Breast epithelium (tissue), 4 donors: ENCODE measurements at places on chromosomes 5 and 9.

DNA sequence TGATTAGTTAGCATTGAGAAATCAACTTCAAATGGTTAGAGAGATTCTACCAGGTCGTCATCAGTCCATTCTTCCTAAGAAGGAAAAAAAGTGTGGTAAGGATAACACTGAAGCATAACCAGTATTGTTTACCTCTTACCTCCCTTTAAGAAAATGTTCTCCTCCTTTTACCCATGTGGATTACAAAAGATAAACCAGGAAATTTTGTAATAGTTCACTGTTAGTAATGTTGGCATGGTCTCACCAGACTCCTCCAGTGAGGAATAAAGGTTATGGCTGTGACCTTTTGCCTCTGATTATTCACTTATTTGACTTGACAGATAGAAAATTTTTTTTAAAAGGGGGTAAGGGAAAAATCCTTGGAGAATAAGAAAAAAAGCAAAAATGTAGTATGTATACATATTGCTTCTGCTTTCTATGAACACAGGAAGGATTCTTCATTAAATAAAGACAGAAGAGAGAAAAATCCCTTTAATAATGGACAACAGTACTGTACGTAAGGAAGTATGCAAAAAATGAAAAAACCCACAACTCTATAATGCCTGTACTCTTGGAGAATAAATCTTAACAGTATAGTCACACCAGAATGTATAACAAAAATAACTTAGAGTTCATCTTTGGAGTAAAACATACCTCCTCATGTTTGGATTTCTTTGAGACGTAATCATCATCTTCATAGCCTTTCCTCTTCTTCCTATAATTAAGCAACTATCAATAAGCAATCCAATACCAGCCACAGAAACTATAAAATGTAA is 18.1 kb downstream of the CCNH start:
- no peak for DNase-seq

GRCh38 chr5:112264151-112264550 is 154.9 kb downstream of the EPB41L4A start:
- no peak for DNase-seq

- no peak for DNase-seq
Observed at GRCh38 chr5:150317048-150318003, 14.6 kb upstream of the ARSI start.

GRCh38 chr9:108934323-108934893 is at the start of gene ABITRAM:
ABITRAM (plus strand) TSS chr9:108934400; CDS start chr9:108934487, 87 bp downstream.
- peak; percentile 55 for DNase-seq

- no peak for DNase-seq
Observed at GRCh38 chr5:122831984-122832383, 13.4 kb upstream of the SNX24 start.

DNA sequence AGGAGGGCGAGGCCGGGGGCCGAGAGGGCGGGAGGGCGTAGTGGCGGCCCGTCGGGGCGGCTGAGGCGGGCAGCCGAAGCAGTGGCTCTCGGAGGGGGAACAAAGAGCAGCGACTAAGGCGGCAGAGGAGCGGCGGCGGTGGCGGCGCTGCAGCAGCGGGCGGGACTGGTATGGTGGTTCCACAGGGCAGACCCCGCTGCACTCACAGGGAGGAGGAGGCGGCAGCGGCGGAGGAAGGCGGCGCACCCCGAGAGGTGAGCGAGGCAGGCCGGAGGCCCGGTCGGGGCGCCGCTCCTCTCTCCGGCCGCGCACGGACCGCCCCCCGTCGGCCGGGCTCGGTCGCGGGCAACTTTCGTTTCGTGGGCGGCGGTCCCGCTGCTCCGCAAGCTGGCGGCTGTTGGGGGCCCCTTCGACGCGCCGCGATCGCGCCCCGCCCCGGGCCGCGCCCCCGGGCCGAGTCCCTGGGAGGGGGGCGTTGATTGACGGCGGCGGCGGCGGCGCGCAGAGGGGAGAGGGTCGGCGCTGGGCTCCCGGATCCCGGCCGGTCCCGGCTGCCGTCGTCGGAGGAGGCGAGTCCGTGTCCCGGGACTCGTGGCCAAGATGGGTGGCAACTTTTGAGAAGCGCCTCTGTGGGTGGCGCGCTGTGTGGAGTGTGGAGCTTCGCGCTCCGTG is 467 bp downstream of the CNOT6 start:
- peak; percentile 54 for DNase-seq

GRCh38 chr5:67182301-67182790 is 14.3 kb downstream of the CD180 start:
- no peak for DNase-seq

DNA sequence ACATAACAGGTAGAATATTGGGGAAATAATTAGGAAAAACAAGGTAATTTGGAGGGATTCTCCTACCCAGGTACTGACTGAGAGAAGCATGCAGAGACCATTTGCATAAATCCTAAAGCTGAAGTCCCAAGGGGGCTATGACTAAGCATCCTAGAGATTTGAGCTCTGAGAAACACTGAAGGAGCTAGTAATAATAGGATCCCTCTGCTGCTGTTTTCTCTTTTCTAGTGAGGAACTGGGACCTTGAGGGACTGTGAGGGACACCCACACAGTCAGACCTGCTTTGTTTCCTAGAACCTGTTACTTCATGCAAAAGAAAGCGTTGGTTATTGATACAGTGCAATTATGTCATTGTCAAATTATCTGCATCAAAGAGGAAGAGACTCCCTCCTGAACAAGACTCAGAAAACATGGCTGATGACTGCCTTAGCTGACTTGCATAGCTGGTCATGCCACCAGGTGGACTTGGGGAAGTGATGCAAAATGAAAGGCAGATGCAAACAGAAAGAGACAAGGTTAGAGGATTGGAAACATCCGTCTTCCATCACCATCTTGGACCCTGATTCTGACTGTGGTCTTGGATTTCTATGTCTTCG is 335.4 kb downstream of the NTRK2 start:
- DNase-seq: no peak

- DNase-seq: no peak
Observed at GRCh38 chr9:125332527-125332926, 70.9 kb downstream of the GAPVD1 start.

DNA sequence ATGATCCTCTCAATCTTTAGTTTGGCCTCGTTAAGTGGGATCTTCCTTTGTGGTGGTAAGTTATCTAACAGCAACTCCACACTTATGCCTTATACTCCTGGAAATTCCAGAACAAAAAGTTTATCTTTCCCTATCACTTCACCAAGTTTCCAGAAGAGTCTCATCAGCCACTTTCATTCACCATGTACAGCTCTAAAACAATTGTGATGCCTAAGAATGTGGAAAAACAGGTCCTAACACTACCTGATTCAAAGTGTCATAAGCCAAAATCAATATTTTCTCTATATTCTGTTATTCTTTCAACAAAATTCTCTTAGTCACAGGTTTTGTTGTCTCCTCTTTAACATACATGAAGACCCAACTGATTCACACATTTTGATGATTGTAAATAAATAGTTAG is 342.4 kb upstream of the TYRP1 start:
- no peak for DNase-seq

GRCh38 chr9:35914301-35914807 is 5.1 kb downstream of the SPAAR start:
- peak; percentile 88 for DNase-seq

- DNase-seq: no peak
Observed at GRCh38 chr9:2096376-2096970, 81.3 kb downstream of the SMARCA2 start.

GRCh38 chr9:84671586-84672521 is 2.3 kb downstream of the NTRK2 start:
- no peak for DNase-seq

- DNase-seq: no peak
Observed at GRCh38 chr5:160169326-160169725, 50.1 kb upstream of the PWWP2A start.

GRCh38 chr9:14307989-14308852 is 5.7 kb downstream of the NFIB start:
- no peak for DNase-seq

GRCh38 chr9:1916095-1916494 is 99.1 kb upstream of the SMARCA2 start:
- no peak for DNase-seq

GRCh38 chr9:107530679-107531078 is 41.1 kb upstream of the KLF4 start:
- no peak for DNase-seq

GRCh38 chr5:96229188-96229587 is 203.9 kb downstream of the PCSK1 start:
- DNase-seq: no peak

DNA sequence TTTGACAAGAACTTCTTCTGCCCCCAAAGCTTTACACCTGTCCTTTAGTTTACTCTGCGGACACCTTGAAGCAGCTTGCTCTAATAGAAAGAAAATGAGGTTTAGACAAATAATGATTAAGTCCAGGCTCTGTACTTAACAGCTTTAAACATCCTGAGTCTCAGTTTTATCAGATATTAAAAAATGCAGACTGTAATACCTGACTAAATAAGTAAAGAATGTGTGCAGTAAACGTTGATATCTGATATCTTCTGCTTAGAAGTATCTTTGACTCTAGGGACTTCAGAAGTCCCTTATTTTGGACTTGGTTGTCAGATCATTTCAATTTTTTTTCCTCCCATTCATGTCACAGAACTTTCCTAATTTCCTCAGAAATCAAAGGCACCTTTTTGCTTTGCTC is 1060.4 kb downstream of the CDH12 start:
- no peak for DNase-seq

- DNase-seq: no peak
Observed at GRCh38 chr9:37026113-37026930, 7.7 kb downstream of the PAX5 start.

- no peak for DNase-seq
Observed at GRCh38 chr9:96185518-96186156, 116.3 kb downstream of the HSD17B3 start.

DNA sequence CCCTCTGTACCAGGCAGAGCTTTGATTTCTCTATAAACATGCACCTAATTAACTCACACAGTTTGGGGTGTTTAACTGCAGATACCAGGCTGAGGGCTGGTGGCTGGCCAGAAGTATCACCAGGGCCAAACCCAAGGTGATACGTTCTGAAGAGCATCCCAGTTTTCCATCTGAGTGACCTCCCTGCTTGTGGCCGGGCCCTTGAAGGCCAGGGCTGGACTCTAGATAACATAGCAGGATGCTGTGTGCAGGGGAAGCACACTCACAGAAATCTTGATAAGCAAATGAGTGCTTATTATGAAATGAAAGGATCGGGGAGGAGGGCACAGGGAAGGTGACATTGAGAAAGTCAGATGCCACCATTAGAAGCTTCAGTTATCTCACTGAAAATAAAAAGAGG is 582.4 kb downstream of the BRINP1 start:
- no peak for DNase-seq

DNA sequence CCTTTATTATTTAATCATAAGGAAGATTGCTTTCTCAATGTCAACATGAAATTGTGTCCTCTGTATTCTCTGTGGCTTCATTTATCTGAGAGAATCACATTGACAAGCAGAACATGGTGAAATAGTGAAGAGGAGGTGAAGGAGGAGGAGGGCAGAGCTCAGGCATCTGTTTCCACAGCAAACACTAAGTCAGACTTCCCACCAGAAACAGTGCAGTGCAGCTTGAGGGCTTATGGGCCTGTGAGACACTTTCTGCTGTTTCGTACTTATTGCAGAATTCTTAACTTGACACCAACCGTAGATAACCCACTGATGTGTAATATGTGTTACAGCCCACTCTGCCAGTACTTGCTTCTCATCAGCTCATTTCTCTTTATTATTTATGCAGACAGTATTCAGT is 386.3 kb downstream of the DIRAS2 start:
- no peak for DNase-seq

GRCh38 chr9:121013911-121014310 is 36.2 kb downstream of the C5 start:
- DNase-seq: no peak

DNA sequence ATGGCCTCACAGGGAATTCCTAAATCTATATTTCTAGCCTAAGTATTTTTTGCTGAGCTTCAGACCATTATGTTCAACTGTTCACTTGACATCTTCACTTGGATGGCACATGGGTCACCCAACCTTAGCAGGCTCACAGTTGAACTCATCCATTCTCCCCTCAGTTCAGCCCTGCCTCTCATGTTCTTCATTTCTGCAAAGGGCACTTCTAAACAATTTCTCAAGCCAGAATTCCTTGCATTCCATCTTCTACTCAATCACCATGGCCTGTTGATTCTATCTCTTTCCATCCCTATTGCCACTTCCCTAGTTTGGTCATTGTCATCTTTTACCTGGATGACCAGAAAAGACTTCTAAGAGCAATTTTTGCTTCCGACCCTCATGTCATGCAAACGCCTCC is 7.3 kb upstream of the RGS3 start:
- no peak for DNase-seq

- DNase-seq: no peak
Observed at GRCh38 chr5:98905857-98906688, 22.7 kb downstream of the CHD1 start.

- no peak for DNase-seq
Observed at GRCh38 chr5:592158-592557, 20.0 kb upstream of the CEP72 start.

- DNase-seq: no peak
Observed at GRCh38 chr5:168097876-168098653, 193.4 kb upstream of the WWC1 start.

DNA sequence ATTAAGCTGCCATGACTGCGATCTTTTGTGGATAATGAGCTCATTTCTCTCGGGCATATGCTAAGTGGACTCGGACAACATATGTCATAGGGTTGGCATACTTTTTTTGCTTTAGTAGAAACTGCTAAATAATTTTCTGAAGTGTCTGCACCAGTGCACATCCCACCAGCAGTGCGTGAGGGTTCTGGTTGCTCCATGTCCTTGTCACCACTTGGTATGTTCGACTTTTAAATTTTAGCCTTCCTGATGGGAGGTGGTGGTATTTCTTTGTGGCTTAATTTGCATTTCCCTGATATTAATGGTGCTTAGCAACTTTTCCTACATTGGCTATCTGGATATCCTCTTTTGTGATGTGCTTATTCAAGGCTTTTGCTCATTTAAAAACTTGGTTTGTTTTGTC is 57.8 kb upstream of the NRARP start:
- DNase-seq: no peak

DNA sequence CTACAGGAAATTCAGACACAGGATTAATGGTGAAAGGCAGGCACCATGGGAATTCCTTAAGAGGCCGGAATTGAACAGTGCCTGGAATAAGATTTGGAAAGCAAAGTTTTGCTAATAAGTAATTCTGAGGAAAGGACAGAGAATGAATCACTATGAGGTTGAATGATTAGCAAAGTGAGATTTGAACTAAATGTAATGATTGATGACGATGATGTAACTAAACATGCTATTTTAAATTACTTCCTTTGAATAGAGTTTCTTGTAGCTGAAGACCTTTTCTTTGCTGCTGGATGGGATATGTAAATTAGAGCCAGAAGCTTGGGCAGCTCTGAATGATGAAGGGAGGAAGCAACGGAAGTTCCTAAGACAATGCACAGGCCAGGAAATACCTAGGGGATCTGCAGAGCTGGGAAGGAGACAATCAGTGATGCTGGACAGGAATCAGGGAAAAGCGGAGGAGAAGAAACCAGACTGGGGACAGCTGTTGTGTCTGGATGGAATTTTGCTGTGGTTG is 482.0 kb downstream of the PSAT1 start:
- DNase-seq: no peak

- no peak for DNase-seq
Observed at GRCh38 chr9:99023231-99023630, 79.5 kb downstream of the COL15A1 start.

GRCh38 chr9:84439250-84439649 is 98.7 kb upstream of the SLC28A3 start:
- no peak for DNase-seq
